Globus pallidus (tissue), 1 donor: ENCODE measurements at places on chromosomes 2 and 18.

DNA sequence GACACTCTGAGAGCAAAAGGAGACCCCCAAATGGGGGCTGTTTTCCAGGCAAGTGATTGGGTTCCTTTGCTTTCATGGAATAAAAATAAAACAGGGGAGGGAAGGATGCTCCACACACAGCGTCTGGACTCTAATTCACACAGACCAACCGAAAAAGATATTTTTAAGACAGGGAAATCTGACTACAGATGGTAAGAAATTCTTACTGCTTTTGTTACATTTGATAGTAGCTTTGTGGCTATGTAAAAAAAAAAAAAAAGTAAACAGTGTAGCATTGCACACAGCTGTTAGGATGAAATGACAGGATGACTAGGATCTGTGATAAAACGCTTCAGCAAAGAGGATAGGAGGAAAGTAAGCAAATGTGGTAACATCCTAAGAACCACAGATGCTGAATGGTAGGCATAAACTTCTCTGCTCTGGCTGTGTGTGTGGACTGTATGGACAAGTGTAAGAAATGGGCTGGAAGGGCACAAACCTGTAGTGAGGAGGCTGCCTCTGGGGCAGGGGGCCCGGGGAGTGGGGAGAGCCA, 207.6 kb downstream of the ANAPC1 start:
- DNase-seq = no peak

GRCh38 chr2:70126413-70126812, 39.1 kb downstream of the PCBP1 start:
- DNase-seq = no peak

DNA sequence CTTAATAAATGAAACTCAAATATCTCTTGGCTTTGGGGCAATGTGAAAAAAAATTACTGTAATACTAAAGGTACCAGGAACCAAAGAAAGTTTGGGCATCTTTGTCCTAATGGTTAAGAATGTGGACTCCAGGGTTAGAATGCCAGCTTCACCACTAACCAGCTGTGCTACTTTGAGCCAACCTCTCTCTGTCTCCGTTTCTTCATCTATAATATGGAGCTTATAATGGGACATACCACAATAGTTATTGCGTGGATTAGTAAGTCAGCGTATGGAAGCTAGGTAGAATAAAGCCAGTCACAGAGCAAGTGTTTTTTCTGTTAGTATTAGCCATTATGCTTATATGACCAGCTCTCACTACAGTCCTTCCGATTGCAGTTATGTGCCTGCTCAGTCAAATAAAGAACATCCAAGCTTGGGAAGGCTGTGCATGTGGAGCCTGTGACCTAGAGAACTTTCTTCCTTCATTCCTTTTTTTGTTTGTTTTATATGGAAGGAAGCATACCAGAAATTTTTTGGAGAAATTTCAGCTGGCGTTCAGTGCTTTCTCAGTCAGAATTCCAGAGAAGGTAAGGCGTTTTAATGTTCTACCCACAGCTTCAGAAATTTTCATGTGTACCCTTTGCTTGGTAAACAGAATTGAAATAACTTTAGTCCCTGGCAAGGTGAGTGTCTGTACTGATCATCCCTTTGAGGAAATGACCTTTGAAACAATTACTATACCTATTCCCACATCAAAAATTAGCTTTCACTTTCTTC, 114.0 kb upstream of the RND3 start:
- DNase-seq = no peak

GRCh38 chr2:155633887-155634570, 698.5 kb downstream of the NR4A2 start:
- peak; percentile 12 for DNase-seq

DNA sequence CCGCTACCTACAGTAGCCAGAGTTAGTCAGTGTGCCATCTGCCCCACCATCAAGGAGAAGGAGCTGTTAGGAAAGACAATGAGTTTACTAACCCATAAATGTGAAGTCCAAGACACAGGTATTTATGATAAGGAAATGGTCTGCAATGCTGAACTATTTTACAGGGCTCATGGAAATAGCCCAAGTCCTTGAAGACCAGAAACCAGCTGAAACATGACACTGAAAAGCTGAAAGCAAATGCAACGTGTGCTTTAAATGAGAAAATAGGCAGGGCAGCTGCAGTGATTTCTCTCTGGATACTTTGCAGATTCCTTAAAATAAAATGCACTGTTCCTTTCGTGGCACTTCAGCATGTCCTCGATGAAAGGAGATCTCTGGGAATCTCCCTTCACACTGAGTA, 256.4 kb upstream of the TCF4 start:
- no peak for DNase-seq

- DNase-seq = no peak
Measured at GRCh38 chr2:24985511-24985910, 13.8 kb upstream of the DNAJC27 start.

- no peak for DNase-seq
Measured at GRCh38 chr2:205640716-205641115, 41.6 kb upstream of the NRP2 start.

DNA sequence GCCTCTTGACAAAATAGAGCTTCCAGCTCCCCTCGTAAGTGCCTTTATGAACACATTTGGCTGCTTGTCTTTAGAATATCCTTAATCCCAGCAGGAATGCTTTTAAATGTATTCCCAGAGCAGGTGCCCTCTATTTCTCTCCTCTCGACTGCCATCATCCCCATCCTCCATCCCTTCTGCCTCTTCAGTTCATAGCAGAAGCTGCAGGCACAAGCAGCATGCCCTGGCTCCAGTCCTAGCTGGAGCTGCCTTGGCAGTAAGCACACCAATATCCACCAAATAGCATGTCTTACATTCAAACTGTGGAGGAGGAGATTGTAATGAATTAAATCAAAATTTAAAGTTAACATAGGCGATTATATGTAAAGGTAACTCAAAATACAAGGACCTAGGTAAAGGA, 891.3 kb upstream of the SLC39A10 start:
- no peak for DNase-seq

GRCh38 chr2:144514616-144515091, 5.3 kb downstream of the ZEB2 start:
- DNase-seq = peak; percentile 62

DNA sequence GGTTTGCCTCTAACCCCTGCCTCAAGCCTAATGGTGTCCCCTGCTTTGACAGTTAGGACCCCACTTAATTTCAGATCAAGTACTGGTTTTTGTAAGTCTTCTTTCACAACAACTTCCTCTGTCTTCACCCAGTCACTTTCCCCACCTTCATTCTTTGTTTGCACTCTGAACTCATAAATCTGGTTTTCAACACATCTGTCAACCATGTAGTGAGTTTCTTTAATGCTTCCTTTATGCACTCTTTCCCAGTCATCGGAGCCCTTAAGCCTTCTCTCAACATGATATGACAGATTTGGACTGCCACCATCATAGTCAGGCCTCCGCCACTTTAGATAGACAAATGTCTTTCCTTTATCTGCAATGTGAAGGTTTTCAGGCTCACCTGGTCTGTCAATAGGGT, 109.1 kb downstream of the PLEKHA3 start:
- DNase-seq = no peak

DNA sequence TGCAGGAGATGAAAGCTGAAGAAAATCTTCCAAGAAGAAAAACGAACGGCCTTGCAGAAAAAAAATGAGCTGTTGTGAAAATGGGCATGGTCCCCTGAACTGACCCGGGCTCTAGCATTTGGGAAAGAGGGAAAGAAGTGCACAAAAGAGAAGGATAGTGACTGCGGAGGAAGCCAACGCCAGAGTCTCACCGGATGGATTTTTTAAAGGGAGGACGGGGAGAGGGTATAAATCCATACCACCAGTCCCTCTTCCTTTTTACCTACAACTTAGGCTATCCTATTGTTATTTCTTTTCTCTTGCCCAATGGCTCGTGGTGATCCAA, 601 bp downstream of the WDR35 start:
- DNase-seq = no peak

DNA sequence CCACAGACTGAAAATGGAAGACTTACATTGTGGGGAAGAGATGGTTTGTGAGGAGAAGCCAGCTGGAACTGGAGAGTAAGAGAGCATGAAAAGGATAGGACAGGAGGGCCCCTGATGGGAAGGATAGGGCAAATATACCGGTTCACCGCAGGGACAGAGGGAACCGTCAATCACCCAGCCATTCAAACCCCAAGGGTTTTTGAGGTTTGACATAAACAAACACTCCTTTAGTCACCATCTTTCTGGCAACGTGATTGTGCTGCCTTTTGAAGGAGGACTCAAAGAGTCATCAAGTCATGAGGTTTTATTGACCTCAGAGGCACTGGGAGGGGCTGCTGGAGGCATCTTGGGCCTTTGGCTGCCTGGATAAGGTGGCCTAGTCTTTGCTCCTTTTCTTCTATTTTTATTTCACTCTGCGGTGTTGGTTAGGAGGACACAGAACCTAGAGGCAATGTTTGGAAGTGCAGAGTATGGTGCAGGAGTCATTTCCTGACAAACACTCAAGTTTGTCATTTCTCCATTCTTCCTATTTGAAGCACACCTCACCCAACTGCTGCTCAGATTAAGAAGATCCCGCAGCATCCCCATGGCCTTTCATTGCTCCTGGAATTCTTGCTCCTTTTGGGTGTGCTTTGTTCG, 487.3 kb upstream of the SPRED2 start:
- DNase-seq = no peak

GRCh38 chr2:113679457-113679856, 52.4 kb downstream of the RABL2A start:
- no peak for DNase-seq

DNA sequence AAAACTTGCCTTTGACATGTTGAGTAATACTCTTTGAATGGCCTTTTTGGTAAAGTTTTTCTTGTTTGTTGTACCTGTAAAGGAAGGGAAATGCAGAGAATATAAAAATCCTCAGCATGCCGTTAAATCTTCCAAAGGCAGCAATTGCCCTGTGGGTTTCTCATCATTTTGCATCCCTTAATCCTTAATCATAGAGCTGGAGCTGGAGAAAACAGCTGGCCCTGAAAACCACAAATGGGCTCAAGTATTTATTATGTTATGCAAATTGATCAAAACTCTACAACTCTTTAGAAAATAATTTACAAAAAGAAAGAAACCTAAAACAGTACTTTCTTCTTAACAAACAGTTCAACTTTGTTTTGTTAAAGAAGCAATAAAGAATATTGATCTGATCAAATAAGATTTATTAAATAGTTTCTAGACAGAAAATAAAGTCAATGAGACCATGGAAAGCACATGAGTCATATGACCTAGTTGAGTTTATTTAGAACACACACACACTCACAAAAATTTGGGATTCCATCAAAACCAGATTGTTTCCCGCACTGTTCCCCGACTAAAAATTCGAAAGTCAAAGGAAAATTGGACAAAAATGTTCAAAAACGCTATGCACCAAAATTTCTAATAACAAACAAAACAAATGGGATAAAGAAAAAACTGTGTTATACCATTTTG, 309.0 kb downstream of the GULP1 start:
- no peak for DNase-seq

GRCh38 chr2:194363295-194363694, 1293.7 kb upstream of the SLC39A10 start:
- no peak for DNase-seq

GRCh38 chr2:182585001-182585400, 131.1 kb upstream of the DNAJC10 start:
- no peak for DNase-seq

GRCh38 chr2:73228631-73229030, 4.4 kb downstream of the PRADC1 start:
- no peak for DNase-seq

- DNase-seq = no peak
Measured at GRCh38 chr2:239262484-239263230, 138.2 kb downstream of the HDAC4 start.

DNA sequence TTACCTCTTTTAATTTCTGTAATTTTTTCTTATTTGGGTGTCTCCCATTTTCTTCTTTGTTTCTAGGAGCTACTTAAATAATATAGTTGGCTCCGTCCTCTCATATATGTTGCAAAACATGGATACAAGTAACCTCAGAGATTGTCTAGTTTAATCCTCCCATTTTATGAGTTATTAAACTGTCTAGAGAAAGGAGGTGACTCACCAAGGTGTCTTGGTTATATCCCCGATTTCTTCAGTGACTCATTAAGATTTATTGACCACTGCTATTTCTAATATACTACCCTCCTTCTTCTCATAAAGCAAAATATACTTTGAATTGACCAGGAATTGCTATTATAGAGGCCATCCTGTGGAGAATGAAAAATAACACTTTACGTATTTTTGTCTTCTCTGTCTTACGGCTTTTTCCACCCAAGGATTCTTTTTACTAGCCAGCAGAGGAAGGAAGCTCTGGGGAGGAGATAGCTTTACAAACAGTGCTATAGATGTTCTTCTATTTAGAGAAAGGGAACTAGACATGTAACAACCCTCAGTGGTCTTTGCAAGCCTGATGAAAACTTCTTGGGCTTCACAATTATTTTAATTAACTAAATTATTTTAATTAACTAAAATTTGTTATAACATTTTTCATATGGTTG, 300.4 kb upstream of the TNP1 start:
- no peak for DNase-seq

DNA sequence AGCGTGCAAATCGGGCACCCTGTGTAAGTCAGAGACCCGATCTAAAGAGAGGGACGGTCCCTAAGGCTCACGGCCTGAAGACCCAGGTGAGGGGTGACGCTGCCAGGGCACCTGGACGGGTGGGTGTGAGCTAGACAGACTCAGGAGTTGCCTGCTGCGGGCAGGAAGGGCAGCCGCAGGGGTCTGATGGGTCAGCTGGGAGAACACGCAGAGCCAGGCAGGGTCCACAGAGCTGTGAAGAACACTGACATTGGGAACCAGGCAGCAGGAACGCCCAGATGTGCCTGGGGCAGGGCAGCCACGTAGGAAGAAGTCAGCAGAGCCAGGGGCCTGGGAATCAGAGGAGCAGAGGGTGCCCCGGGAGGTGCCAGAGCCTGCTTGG, 25.9 kb downstream of the HDAC4 start:
- no peak for DNase-seq

DNA sequence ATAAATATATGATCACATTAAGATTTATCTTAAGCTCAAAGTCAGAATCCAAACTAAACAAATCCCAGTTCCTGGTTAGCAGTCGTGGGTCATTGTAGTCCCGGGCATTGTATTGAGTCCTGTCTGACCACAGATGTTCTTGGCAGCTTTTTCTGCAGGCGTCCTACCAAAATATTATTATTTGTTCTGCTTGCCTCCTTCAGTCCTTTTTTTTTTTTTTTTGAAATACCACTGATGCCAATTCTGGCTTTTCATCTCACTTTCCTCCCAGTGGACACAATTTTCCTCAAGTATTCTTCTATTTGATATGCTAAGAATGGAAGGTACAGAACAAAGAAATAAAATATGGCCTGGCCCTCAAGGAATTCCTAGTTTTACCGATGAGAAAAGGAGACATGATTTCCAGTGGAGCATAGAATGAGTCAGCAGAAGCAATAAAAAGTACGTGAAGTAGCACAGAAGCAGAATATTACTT, 151.6 kb downstream of the CSRNP3 start:
- DNase-seq = no peak

DNA sequence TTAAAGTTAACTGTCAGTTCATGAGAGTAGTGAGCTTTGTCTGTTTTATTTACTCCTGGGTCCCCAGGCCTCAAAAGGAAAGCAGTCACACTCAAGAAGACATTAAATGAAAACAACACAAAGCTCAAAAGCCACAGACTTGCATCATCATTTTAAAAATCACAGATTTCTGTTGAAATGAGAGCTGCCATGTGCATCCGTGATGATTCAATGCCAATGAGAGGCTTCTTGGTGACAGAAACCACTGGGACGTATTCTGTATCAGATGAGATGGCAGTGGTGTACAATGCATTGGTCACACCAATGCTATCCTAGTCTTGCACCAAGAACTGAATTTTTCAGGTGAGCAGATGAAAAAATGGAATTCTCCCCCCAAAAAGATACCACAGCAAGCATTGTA, 204.8 kb downstream of the ANAPC1 start:
- DNase-seq = no peak
